ENCODE measurements at places on chromosomes 6 and 20.

GRCh38 chr6:21965016-21965415 lies 331.8 kb downstream of the PRL start:
- no peak for DNase-seq

DNA sequence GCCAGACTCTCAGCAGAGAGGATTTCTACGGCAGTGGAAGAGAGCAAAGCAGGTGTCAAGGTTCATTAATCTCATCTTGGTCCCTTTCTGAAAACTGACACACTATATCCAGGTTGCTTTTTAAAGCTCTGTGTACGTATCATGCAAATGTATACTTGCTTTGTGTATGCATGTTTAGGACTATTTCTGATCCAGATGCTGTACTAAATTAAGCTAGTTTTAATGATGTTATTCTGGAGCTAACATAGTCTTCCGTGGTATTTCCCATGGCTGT lies 59.2 kb upstream of the SNX9 start:
- DNase-seq: no peak

GRCh38 chr6:75656479-75656878 lies 54.8 kb downstream of the SENP6 start:
- DNase-seq: no peak

GRCh38 chr20:14855171-14855570 lies 517.8 kb upstream of the FLRT3 start:
- no peak for DNase-seq

DNA sequence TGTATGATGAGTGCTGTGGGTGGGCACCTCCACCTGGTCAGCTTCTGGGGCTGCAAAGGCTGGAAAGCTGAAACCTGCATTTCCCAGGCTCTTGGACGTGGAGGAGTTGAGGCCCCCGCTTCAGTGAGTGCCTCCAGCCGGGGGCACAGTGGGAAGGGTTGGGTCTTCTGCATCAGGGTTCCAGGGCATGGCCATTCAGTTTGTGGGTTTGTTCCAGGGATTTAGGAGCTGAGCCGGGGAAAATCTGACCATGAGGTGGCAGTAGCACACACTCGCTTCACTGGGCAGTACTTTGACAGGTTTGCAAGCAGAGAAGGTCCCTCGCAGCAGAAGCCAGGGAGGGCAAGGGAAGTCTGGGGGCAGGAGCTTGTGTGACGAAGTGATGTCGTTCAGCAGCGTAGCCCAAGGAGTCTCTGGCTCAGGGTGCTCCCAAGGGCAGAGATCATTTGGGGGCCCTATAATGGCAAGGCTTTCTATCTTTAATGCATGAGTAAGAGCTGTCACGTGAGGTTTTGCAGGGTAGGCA lies 69.5 kb upstream of the SULF2 start:
- no peak for DNase-seq

DNA sequence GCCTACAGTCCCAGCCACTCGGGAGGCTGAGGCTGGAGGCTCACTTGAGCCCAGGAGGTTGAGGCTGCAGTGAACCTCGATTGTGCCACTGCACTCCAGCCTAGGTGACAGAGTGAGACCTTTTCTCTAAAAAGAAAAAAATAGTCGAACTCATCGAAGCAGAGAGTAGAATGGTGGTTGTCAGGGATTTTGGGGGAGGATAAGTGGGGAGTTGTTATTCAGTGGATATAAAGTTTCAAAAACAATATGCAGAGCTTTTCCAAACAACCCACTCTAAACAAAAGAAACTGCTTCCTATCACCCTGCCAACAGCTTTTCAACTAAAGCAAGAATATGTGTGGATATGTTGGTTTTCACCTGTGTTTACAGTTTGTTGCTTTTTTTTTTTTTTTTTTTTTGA lies 11.6 kb upstream of the MAK start:
- DNase-seq: no peak

DNA sequence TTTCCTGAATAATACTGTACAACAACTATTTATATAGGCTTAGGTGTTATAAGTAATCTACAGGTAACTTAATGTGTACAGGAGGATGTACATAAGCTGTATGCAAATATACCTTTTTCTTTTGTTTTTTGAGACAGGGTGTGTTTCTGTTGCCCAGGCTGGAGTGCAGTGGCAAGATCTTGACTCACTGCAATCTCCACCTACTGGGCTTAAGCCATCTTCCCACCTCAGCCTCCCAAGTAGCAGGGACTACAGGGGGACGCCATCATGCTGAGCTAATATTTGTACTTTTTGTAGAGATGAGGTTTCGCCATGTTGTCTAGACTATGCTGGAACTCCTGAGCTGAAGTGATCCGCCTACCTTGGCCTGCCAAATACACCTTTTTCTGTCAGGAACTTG lies 191.7 kb upstream of the ZNF217 start:
- no peak for DNase-seq

DNA sequence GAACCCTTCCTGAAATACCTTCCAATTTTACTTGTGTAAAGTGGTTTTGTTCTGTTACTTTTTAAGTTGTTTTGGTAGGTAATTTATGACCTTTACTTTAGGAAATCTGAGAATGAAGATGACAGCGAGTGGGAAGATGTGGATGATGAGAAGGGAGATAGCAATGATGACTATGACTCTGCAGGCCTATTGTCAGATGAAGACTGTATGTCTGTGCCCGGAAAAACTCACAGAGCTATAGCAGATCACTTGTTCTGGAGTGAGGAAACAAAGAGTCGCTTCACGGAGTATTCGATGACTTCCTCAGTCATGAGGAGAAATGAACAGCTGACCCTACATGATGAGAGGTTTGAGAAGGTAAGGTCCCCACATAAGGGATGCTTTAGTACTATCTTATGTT lies 6.6 kb upstream of the ZC2HC1B start:
- no peak for DNase-seq

GRCh38 chr6:75937846-75938245 lies 134.6 kb downstream of the IMPG1 start:
- no peak for DNase-seq

DNA sequence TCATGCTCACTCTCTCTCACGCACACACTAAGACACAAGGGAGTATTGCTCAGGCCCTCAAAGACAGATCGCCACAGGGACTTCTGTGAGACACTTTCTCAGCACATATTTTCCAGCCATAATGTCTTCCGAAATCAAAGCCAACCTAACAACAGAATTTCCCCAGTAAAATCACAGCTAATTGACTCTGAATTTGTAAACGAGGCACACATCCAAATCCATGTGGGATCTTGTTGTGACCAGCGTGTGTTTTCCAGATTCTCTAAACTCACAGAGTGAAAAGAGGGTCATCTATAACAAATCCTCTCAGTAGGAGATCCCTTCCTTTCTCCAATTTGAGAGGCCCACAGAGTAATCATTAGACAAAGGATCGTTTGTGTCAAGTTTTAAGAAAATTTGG lies 280.4 kb downstream of the PACRG start:
- DNase-seq: no peak

GRCh38 chr20:50675671-50676376 lies 15.5 kb downstream of the RIPOR3 start:
- DNase-seq: no peak

- DNase-seq: no peak
Observed at GRCh38 chr6:52550014-52550575, 26.8 kb downstream of the TRAM2 start.

DNA sequence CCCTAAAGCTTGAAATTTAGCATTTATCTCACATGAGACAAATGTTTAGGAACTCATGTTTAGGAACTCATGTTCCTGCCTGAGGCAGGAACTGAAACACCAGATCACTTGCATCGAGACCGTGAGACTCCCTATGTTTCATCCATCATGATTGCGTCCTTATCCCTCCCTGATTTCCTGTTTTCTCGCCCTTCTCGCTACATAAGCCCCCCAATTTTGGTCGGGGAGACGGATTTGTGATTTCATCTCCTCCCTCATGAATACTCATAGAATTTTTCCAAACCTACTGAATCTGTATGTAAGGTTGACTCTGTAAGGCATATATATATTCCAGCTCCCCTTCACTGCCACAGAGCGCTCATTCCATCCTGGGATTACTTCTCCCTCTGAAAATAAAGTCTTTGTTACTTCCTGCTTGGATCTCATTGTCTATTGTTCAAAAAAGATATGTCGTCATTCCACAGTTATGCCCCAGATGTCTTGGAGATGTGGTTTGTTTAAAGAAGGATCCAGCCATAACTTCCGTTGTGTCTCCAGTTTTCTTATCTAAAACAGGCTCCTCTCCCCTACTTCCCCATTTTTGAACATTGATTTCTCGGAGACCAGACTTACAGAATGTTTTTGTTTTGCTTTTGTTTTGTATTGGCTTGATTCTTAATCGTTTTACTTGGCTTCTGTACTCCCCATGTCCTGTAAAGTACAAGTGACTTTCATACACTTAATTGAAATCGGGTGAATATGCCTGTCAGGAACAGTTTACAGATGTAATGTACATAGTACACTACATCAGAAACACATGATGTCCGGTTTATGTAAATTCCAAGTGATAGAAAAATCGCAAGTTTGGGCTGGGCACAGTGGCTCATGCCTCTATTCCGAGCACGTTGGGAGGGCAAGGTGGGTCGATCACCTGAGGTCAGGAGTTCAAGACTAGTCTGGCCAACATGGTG lies 118.7 kb downstream of the HFE start:
- DNase-seq: no peak

GRCh38 chr6:157392927-157393668 lies 12.1 kb downstream of the ZDHHC14 start:
- no peak for DNase-seq

DNA sequence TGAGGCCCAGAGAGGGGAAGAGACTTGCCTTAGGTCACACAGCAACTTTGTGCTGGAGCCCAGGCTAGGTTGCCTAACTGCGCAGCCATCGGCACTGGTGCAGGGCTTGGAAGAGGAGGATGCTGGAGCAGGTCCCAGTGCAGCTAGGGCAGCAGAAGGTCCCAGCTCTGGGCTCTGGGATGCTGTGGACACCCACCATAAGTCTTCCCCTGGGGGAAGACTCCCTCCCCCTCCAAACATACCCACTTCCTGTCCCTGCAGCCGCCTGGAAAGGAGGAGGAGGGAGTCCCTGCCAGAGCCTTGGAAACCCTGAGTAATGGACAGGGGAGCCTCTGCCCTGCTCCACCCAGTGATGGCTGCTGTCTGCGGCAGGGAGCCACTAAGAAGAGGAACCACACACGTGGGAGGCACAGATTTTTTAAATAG lies 93.6 kb downstream of the NCR2 start:
- DNase-seq: no peak

- no peak for DNase-seq
Observed at GRCh38 chr6:47788498-47788884, 6.7 kb downstream of the OPN5 start.

- DNase-seq: no peak
Observed at GRCh38 chr20:10218536-10219451, at the start of gene SNAP25. SNAP25 (plus strand) TSS chr20:10218830; CDS start chr20:10275492, 56,662 bp downstream.

DNA sequence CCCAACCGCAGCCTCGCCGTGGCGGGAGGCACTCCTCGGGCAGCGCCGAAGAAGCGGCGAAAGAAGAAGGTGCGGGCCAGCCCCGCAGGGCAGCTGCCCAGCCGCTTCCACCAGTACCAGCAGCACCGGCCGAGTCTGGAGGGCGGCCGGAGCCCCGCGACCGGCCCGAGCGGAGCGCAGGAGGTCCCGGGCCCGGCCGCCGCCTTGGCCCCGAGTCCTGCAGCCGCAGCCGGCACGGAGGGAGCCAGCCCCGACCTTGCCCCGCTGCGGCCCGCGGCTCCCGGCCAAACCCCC lies 525 bp downstream of the PNRC1 start:
- DNase-seq: no peak

GRCh38 chr6:6590530-6590929 lies 2.0 kb downstream of the LY86 start:
- no peak for DNase-seq

GRCh38 chr6:157002774-157003173 lies 225.6 kb downstream of the ARID1B start:
- DNase-seq: no peak

DNA sequence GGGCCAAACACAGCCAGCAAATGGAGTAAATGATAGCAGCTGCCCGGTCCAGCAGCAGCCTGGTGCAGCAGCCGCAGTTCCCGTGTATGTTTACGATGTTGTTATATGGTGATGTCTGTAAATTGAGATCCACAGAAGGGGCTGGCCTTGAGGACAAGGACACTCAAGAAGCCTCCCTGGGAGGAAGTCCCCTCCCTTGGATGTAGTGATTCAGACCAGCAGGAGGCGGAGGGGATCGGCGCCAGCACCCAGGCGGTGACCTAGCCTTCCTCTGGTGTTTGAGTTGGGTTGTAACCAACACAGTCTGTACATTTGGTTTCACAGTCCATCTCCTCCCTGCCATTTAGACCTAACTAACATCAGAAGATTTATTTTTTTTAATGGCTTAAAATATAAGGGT lies 187.8 kb downstream of the SYNDIG1 start:
- DNase-seq: no peak

- no peak for DNase-seq
Observed at GRCh38 chr20:50844430-50845100, 49.7 kb downstream of the BCAS4 start.

GRCh38 chr20:39298571-39299506 lies 336.7 kb downstream of the DHX35 start:
- DNase-seq: no peak

DNA sequence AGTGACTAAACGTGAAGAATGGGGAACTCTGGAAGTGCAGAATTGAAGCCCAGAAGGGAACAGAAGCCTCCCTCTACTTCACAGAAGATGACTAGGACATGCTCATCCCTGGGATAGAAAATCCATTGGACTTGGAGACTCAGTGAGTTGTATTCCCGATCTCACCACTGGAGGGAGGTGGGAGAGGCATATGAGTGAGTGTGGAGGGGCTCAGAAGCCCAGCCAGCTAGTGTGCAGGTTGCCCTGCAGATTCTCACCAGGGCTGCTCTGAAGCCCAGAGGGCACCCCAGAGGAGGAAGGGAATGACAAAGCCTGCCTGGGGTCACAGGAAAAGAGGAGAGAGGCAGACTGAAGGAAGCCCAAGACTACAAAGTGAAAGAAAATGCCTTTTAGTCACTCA lies 42.1 kb upstream of the HLA-E start:
- DNase-seq: no peak

- no peak for DNase-seq
Observed at GRCh38 chr6:7080311-7080710, 27.4 kb upstream of the RREB1 start.

GRCh38 chr6:85389151-85389797 lies 60.6 kb upstream of the NT5E start:
- DNase-seq: no peak

DNA sequence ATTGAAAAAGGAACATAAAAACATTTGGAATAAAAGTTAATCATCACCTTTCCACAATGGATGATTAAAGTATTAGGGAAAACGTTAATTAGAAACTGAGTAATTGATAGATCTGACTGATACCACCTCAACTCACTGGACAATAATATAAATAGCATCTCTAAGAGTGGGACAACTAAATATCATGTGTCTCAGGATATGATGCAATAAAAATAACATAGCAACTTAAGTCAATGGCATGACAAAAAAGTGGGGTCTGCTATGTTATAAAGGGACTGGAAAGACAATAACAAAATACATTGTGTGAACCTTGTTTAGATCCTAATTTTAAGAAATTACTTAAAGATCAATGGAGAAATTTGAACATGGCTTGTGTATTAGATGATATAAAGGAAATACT lies 10.3 kb downstream of the OR12D1 start:
- no peak for DNase-seq
